Kidney (tissue), 22 donors: ENCODE measurements at places on chromosomes 5 and 9. TPM values are rescaled to one million over a fixed set of nuclear protein-coding genes. Genes with fewer than 3 reads are reported as not detected.

IL31RA gene
- total RNA-seq, result 0.44 TPM

DNA sequence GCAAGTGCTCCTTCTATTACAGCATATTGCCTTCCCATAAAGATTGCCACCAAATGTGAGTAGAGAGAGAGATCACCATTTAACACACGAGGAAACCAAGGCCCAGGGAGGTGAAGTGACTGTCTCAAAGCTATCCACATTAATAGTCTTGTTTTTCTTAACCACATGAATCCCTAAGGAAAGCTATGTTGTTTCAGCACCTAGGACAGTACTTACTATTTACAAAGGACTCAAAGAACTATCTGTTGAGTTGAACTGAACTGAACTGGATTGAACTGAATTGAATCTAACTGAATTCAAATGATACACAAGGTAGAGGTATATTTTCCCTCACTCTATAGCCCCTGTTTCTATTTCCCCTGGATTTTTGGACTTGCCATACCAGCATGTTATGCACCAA lies 430.4 kb downstream of the CAAP1 start:
- DNase-seq, result no peak

- no peak for DNase-seq
Measured at GRCh38 chr5:82348784-82349425, 70.8 kb upstream of the RPS23 start.

DNA sequence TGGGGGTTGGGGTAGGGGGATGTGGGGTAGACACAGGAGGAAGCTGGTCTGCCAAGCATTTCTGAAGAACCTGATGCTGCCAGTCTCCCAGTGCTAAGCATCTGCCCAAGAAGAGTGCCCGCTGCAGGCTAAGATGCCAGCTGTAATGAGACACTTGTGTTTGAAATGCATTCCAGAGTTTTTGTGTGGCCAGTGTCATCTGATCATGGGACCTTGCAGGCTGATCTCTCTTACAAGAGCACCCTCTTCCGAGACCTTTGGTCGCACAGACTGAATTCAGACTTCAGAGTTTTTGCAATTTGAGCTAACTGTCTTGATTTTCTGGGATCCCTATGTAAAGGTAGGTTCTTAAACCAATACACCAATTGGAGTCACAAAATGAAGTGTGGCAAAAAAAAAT lies 58.1 kb downstream of the DENND1A start:
- peak; percentile 21 for DNase-seq

DNA sequence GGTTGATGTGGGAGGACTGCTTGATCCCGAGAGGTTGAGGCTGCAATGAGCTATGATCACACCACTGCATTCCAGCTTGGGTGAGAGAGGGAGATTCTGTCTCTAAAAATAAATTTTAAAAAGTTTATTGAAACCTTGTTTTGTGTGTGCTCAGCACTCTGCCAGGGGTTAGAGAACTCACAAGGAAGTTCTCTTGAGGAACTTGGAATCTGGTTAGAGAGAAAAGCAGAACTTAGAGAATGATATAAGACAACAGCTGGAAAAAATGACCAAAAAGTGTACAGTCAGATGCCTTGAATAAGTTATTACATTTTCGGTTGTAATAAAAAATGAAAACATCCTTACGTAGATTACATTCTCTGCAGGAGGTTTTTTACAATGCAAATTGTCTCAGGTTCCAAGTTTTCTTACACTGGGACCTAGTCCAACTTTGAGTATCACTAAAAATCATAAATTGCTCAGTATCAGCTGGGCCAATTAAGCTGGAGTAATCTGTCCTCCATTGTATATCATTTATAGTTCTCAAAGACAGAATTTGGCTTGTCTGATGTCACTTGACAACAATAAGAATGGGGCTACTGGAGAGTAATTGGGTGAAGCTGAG lies 21.7 kb upstream of the TENT2 start:
- DNase-seq, result no peak

DNA sequence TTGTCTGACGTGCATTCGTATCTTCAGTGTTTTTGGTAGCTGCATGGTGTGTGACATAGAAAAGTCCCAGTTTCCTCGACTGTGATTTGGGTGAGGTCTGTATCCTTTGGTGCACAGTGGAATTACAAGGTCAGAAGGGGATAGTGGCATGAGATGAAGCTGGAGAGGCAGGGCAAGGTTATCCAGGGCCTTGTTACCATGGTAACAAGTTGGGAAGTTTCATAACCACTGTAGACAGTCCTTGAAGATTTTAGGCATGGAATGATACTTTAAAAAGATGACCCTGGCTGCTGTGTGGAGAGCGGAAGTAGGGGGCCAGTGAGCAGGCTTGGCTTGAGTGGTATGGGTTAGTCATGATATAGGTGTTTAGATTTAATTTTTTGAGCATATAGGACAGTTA lies 11.9 kb downstream of the EHMT1 start:
- no peak for DNase-seq

DNA sequence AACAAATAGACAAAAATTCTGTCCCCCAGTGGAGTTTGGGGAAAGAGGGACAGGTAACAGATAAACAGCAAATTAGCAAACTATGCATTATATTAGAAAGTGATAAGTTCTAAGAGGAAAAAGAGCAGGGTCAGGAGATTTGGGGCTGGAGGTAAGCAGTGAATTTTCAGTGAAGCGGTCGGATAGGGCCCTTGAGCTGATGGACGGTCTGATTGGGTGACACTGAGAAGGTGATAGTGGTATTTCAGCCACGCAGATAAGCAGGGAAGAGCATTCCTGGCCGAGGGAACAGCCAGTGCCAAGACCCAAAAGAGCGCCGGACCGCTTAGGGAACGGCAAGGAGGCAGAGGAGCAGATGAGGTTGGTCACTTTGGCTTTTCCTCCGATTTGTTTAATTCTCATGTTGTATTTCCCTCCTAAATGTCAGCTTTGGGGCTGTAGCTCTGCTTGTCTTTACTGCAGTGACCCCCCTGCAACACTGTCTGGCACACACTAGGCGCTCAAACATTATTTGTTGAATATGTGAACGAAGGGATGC lies 1.1 kb upstream of the PTPN3 start:
- DNase-seq, result no peak

- no peak for DNase-seq
Measured at GRCh38 chr9:98627296-98627695, 81.4 kb downstream of the GABBR2 start.

DNA sequence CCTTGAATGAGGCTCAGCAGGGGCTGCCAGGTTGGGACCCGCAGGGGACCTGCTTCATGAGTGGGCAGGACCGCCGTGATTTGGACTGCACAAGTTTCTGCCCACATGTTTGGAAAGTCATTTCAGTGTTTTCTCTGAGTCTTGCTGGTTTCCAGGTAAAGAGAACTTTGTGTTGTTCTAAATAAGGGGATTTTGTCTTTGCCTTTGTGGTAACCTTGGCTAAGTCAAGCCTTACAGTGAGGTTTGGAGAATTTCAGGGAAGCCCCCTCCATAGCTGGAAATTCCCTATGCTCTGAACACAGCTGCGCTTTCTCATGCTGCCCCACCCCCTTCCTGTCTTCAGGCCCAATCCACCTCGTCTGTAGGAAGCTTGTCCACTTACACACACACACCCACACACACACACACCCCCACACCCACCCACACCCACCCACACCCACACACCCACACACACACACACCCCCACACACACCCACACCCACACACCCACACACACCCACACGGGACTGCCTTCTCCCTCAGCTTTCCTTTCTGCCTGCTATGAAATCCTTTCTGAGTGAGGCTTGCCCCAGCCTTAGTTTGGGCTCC lies 270.1 kb downstream of the HSPA4 start:
- DNase-seq, result no peak

DNA sequence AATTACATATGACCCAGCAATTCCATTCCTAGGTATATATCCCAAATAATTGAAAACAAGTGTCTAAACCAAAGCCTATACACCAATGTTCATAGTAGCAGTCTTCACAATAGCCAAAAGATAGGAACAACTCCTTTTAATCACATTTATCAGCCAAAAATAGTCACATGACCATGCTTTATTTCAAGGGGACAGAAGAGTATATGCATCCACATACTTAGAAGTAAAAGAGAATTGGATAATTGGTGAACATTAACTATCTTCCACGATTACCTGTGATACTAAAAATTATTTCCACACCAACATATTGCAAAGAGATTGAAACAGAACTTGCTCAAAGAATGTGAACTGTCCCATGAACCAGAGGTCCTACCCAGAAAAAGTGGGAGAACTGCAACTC lies 51.8 kb upstream of the FOXE1 start:
- no peak for DNase-seq

DNA sequence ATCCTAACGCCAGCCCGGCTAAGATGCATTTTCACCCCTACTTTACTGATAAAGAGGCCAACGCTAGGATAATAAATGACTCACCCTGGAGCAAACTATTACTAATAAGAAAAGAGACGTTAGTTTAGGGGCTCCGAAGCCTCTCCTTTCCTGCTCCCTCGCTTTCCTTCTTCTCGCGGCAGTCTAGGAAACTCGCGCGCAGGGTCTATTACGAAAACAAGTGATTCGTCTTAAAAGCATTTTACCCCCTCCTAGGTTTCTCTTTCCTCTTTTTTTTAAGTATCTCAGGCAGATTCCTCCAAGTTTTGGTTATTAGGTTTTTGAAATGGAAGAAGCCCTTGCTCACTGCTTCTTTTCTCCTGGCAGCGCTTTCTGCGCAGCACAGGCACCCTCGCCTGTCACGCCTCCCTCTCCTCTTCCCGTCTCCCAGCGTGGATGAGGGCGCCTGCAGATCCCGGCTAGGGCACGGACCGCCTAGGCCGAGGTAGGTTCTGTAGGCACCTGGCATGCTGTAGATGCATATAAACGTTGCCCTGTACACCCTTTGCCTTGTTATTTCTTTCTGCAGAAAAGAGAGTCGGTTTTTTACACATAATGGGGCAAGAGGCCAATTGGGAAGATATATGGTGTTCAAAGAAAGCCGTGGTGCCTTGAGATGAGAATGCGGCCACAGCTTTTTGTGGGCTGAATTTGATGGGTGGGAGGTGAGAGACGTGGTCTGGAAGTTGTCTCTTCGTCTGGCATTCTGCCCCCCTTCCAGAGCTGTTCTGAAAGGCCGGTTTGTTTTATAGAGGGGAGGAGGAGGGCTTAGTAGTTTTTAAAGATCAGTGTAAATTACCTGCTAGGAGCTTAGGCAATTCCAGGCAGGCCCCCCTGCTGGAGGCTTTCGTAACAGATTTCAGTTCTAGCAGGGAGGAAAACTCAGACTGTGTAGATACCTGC lies 983 bp downstream of the GCNT1 start:
- DNase-seq, result peak; percentile 75

DNA sequence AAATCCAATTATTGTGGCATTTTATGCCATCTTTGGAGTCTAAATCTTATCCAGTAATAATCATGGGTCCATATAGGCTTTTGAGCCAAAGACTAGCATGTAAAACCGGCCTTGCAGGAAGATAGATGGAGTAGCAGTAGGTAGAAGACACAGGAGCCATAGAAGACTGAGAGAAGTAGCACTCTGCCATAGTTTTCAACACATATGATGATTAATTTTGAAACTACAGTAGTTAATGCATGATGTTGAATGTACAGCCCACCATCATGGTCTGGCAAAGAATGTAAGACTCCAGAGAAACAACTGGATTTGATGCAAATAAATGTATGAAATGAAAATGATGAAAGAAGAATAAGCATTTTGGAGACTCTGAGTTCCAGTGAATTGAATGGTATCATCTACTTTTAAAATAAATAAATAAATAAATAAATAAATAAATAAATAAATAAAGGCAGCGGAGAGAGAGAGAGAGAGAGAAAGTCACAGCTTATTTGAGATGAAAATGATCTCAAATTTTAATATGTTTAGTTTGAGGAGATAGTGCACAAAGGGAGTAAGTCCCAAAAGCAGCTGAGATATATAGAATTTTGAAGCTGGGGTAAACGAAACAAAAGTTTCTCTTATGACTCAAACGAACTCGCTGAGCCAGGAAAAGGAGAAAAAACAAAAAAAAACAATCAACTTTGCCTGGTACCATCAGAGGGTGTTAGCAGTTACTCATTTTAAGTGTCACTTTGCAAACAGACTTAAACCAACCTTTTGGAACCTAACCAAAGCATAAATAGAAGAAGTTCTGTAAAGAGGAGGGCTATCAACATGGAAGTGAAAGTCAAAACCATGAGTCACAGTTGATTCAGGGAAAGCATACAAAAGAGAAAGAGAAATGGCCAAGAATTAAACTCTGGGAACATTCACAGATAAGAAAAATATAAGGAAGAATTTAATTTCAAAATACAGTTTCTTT lies 388.7 kb downstream of the CETN3 start:
- DNase-seq, result no peak

GRCh38 chr9:115137526-115137925 lies 19.6 kb upstream of the TNC start:
- DNase-seq, result no peak

DNA sequence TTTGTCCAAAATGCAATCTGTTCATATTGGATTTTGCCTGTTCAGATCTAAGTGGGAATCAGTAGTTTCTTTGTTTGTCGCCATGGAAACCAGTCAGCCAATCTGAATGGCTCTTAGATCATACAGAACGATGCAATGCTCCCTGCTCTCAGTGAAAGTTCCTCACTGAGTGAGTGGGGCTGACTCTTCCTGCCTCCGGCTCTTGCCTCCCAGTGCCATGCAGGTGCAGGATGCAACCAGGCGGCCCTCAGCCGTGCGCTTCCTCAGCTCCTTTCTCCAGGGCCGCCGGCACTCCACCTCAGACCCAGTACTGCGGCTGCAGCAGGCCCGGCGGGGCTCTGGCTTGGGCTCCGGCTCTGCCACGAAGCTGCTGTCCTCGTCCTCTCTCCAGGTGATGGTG lies at the start of gene PTPDC1:
Gene PTPDC1, plus strand, starts transcription at position 151 of the 400 bp plus-strand sequence. Its CDS starts 67 bp downstream, at position 218.
- DNase-seq, result peak; percentile 53

DNA sequence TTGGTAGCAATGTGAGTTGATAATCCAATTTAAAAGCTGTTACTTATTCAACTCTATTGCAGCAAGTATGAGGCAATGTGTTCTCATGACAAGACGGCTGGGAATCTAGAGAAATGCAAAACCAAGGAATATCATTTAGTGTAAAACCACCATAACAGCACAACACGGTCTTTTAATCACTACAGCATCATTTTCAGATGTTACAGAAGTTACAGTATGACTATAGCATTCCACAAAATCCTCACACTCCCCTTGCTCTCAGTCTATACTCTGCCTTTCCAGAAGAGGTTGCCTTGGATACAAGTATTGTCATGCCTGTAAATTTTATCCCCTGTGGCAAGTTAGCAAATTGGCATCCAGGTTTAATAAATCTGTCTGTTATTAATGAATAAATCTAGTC lies 28.6 kb upstream of the TAS2R1 start:
- DNase-seq, result no peak

DNA sequence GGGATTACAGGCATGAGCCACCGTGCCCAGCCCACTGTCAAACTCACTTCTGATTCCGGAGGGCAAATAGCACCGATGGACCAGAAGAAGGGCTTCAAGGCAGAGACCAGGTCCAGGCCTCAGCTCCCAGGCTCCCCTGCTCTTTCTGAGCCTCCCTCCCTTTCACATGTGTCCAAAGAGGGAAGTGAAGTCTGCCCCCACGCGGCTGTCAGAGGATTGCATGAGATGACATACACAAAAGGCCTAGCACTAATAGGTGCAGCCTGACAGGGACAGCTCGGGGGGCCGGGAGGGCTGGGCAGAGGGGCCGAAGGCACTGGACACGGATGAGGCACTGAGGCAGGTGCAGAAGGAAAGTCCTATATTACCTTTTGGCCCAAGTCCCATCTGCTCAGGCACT lies 16.1 kb downstream of the FBP1 start:
- peak; percentile 44 for DNase-seq

- DNase-seq, result peak; percentile 69
Measured at GRCh38 chr5:138945421-138946240, 70.5 kb upstream of the LRRTM2 start.
